ENCODE measurements at places on chromosomes 12 and 14. TPM values are rescaled to one million over a fixed set of nuclear protein-coding genes. Genes with fewer than 3 reads are reported as not detected.

- no peak for DNase-seq
These were observed 49.5 kb downstream of the ATP2A2 start for GRCh38 chr12:110330544-110330943.

DNA sequence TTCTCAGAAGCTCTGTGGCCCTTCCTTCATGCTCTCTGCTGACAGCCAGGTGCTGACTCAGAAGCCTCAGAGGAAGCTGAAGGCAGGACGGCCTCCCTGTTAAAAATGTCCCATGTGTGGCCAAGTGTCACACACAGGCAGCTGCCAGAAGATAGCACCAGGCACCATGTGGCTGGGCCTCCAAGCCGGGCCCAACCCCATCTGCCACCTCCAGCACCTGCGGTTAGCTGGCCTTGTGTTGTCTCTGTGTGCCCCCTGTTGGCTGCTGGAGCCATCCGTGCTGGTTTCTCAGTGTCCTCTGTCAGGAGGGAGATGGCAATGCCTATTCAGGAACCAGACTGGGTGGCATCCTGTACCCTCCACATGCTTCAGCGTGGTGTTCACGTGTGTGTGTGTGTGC, 63.2 kb downstream of the TSPAN11 start:
- DNase-seq, result peak; percentile 19

DNA sequence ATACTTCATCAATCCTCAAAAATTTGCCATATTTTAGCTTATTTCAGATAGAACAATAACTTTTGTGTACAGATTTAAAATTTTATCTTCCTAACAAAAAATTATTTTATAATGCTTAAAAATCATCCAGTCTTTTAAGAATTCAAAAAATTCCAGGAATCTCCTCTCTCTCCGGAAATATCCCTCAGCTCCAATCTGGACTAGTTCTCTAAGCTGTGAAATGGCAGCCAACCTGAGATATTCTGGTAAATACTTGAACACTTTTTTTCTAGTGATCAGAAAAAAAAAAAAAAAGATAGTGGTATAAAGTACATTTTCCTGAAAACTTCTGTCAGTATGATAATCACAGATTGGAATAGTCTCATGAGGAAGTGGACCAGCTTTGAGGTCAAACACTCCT, 57.6 kb downstream of the SSPN start:
- no peak for DNase-seq

The SPTSSA gene
- 32.7 TPM for total RNA-seq

GRCh38 chr14:98890556-98891340, 381.2 kb downstream of the BCL11B start:
- DNase-seq, result no peak

Measured in mucosa of gallbladder (tissue), 1 donor.